Hematopoietic multipotent progenitor cell (in vitro differentiated cells): ENCODE measurements at places on chromosomes 16 and 17.

DNA sequence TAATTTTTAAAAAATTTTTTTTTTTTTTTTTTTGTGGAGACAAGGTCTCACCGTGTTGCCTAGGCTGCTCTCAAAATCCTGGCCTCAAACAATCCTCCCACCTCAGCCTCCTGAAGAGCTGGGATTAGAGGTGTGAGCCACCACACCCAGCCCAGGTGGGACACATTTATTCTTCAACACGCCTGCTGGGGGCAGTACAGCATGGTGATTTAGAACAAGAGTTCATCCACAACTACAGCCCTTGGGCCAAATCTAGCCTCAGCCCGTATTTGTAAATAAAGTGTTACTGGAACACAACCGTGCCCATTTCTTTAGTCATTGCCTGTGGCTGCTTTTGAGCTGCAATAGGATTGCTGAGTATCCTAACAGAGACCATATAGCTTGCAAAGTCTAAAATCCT lies 92.8 kb downstream of the KATNIP start:
- peak; percentile 11 for DNase-seq

DNA sequence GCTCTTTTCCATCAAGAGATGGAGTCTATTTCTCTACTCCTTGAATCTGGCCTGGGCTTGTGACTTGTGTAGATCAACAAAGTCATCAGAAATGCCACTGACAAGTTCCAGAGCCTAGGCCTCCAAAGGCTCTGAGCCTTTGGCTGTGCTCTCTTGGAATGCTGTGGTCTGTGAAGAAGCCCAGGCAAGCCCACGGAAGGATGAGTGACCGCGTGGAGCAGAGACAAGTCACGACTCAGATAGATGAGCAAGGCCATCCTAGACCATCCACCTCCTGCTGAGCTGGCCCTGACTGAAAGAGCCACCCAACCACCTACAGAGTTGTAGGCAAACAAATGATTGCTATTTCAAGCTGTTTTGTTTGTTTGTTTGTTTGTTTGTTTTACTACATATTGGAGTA lies 11.6 kb upstream of the ICAM2 start:
- DNase-seq: no peak

DNA sequence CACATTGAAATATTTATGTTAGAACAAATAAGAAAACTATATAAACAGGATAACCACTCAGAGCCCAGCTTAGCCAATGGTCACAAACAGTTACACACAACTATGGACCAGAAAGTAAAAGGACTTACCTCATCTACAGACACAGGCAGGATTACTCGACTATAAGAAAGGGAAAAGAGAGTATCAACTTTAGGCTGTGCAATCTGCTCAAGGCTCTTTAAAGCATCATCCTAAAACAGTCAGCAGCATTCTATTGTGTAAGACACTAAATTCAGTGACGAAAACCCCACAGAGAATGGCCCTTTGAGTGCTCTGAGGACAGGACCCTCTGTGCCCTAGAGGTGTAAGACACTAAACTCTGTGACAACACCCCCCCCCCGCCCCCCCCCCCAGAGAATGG lies 4.2 kb downstream of the PITPNA start:
- DNase-seq: no peak

DNA sequence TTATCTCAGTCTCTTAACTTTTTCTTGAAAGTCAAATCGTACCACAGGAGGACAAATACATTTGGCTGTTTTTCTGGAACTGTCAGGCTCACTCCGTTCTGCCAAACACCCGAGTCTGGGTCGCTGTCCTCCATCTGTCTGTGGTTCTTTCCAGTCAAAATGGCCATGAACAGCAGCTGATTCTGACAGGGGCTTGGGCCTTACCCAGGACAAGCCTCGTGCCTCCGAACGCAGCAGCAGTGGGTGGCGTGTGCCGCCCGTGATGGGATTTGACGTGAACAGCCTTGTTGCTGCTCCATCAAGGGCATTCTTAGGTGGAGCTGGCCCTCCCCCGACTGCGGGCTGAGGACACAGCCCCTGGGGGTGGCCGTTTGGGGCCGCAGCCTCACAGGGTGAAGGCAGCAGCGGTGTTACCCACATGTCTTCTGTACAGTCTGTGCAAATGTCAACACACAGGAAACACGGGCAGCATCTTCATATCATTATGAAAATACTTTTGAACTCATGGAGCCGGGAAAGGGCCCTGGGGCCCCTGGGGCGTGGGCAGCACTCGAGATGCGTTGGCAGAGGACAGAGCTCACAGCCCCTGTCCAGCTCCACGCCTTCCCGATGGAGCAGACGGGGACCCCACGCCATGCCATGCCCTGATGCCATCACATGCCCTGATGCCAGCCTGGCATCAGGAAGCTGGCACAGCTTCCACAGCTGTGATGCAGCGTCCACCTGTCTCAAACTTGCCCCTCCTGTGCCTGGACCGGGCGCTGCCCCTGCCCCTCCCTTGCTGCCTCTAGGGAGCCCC lies 8.6 kb upstream of the ACSF3 start:
- no peak for DNase-seq

DNA sequence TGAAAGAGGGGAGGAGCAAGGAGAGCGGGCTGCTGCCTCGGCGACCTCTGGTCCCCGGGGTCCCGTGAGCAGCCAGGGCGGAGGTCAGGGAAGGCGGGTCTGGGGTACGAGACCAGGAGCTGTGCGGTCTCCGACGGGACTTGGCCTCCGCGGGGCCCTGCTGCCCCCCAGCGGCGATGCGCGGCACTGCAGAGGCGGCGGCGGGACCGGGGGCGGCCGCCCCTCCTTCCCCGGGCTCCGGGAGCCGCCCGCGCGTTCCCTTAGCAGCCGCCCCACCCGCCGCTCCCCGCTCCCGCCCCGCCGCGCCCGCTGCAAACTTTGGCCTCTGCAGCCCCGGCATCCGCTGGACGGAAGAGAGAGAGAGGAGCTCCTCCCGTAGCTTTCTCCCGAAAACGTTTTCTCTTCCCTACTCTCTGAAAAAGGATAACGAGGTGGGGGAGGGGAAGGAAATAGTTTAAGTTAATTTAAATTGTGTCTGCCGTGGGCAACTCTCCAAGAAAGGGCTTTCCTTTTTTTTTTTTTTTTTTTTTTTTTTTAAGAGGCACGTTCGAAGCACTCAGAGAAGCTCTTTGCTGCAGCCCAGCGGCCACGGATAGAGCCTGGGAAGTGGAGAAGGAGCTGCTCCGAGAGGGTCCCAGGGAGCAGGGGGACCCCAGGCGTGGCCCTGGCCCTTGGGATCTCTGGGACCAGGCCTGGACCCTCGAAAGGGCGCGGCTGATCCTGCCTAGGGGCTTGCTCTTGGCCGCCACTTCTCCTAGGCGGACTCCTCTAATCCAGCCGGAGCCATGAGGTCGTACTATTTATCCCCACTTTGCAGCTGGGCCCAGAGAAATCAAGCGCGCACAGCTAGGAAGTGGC lies 43.2 kb downstream of the C16orf82 start:
- DNase-seq: peak; percentile 68
